Neural progenitor cell (in vitro differentiated cells): ENCODE measurements at places on chromosomes 12 and 14. TPM values are rescaled to one million over a fixed set of nuclear protein-coding genes. Genes with fewer than 3 reads are reported as not detected.

PSMA6 gene
- 241 and 344 TPM in 2 replicates for total RNA-seq

CPM gene
- total RNA-seq = 0.02 and 0.28 TPM in 2 replicates

RPL10L gene
- not detected in 2 replicates for total RNA-seq

ATG101 gene
- total RNA-seq = 19.8 and 33.7 TPM in 2 replicates

BCL2L14 gene
- not detected in 2 replicates for total RNA-seq

SAMD15 gene
- total RNA-seq = 2.2 and 2.4 TPM in 2 replicates

PTGDR gene
- 0.58 and 0.71 TPM in 2 replicates for total RNA-seq

RAB5B gene
- total RNA-seq = 62.9 and 64.5 TPM in 2 replicates

SLC6A13 gene
- total RNA-seq = 0.31 TPM in 1 of 2 replicates, not detected in the other

NRXN3 gene
- 5.9 and 6.1 TPM in 2 replicates for total RNA-seq

PA2G4 gene
- 168 and 242 TPM in 2 replicates for total RNA-seq

PMEL gene
- total RNA-seq = 207 and 301 TPM in 2 replicates

ARHGAP9 gene
- total RNA-seq = 0.62 TPM in 1 of 2 replicates, not detected in the other

IRAK4 gene
- 9.9 and 23.6 TPM in 2 replicates for total RNA-seq

HOXC12 gene
- total RNA-seq = not detected in 2 replicates

NGB gene
- total RNA-seq = not detected in 2 replicates

NRIP2 gene
- 0.09 and 0.65 TPM in 2 replicates for total RNA-seq

PKP2 gene
- total RNA-seq = 10.6 and 11.1 TPM in 2 replicates

RTL1 gene
- 0.15 and 0.65 TPM in 2 replicates for total RNA-seq

LTBR gene
- total RNA-seq = 0.25 TPM in 1 of 2 replicates, not detected in the other

TBX3 gene
- not detected in 2 replicates for total RNA-seq

SPSB2 gene
- total RNA-seq = 0.65 and 6.6 TPM in 2 replicates

CLEC9A gene
- total RNA-seq = not detected in 2 replicates

VWF gene
- total RNA-seq = 8.0 and 11.3 TPM in 2 replicates

FSCB gene
- not detected in 2 replicates for total RNA-seq

KRT85 gene
- total RNA-seq = not detected in 2 replicates
